ENCODE measurements at places on chromosomes 2 and 18.

GRCh38 chr2:149064856-149065630 is 26.5 kb downstream of the LYPD6B start:
- DNase-seq, result no peak

DNA sequence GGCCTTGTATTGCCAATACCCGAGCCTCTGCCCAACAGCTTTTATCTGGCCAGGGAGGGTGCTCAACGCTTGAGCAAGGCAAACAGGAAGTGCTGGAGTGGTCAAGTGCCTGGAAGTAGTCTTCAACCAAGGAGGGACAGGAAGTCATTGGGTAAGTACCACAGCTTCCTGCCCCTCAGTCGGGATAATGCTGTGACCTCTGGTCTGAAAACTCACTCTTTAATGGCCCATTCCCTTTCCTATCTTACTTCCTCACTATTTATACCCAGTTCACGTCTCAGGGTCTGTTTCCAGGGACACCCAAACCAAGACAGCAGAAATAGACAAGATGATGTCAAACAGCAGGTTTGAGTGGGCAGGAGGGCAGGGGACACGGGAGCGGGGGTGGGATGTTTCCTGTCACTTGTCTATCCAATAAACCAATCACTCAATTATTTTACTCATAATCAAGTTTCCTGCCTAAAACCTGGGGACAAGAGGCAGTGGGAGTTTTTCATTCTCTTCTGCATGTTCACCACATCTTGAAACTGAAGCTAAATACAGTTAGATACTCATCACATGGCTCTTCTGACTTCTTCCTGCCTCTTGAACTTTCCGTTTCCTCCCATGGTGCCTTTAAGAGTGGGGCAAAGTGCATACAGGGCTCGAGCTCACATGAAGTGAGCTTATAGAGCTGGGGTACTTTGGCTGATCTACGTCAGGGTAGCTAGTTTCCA is 68.9 kb upstream of the CAB39 start:
- DNase-seq, result peak; percentile 53

DNA sequence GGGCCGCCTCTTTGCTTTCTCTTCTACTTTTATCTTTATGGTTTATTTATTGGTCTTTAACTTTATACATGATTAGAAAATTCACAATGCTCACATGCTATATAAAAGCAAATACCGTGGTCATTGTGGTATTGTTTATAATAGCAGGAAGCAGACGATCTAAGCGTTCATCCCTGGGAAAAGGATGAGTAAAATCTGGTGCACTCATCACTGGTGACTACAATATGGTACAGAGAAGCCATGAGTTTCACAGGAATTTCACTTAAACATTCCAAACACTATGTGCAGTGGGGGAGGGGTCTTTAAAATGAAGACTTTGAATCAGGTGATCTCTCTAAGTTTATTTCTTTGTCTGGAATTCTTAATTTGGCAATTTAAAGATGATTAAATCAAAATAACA is 97.9 kb downstream of the SCN3A start:
- DNase-seq, result no peak

- DNase-seq, result no peak
These were observed 167.8 kb downstream of the PMAIP1 start for GRCh38 chr18:60067426-60068210.

- no peak for DNase-seq
These were observed 76.8 kb downstream of the CACNB4 start for GRCh38 chr2:152022090-152022489.

DNA sequence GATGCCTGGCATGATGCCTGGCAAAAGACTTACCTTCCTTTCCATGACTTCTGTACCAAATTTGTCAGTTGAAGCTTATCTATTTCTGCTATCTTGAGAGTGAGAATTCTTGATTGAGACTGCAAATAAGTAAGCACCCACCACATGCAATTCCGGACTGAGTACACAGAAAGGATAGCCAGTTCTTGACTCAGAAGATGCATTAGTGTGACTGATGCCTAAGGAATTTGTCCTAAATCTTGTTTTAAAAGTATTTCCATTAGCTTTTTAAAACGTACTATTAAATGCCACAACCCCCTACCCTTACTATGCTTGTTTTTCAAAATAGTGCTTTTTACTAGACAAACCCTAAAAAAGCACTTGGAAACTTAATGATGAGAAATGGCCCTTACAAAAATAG is 545 bp downstream of the MPP4 start:
- DNase-seq, result no peak

DNA sequence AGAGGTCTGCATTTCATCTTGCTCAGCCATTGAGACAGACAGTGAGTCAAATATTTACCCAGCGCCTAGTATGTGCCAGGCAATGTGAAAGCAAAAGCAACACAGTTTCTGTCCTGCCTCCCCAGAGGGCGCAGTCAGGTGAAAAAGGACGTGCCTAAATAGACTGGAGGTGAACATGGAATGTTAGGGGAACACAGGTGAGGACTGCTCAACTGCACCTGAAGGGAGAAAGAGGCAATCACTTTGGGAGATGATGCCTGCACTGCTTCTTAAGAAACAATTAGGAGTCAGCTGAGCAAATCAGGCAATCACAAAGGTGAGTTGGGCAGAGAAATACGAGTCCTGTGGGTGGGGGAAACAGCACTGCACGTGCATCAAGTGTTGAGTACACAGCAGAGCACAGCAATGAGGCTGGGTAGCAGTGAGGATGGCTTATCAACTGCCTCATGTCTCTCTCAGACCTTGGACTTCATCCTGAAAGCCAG is 218.3 kb upstream of the SMAD7 start:
- peak; percentile 6 for DNase-seq

- DNase-seq, result no peak
These were observed 236.8 kb downstream of the SETBP1 start for GRCh38 chr18:44917216-44918141.

Measured in stimulated activated CD4-positive, alpha-beta T cell treated with anti-CD3 and anti-CD28 coated beads, TNF-alpha, amount 100 ng/mL, for 4 hours (primary cell).